Stimulated activated CD4-positive, alpha-beta T cell treated with anti-CD3 and anti-CD28 coated beads, Interleukin-4, amount 100 ng/mL, for 4 hours (primary cell): ENCODE measurements at places on chromosomes 2 and 18.

DNA sequence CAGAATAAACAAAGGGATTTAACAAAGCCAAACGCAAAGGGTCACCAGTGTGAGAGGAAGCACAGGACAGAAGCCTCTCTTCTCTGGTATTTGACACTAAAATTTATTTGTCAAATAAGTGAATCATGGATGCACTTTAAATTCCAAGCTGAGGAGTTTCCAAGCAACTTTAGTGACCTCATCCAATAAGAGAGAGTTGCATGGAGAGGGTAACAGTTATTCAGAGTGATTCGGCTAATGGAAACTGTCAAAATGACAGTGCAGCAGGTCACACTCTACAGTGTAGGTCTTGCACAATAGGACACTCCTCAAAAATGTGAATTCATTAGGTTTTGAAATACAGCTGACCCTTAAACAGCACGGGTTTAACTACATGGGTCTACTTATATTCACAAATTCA lies 103.9 kb upstream of the ACVR1C start:
- no peak for DNase-seq

DNA sequence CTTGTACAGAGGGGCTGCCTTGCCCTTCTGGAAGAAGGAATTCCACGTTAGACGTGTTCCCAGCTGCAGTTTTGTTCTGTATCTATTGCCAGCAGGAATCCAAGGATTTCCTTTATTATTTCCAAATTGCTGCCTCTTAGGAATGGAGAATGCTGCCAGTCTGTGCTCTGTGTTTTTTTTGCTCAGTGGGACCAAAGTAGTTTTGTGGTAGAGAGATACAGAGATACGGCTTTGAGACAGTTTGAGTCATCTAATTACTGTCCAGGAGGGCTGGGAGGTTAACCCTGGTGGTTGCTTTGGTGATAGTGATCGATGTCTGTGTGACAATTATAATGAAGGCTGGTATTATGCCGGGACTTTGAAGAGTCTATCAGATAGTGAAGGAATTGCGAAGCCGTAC lies 26.3 kb downstream of the ASAP2 start:
- no peak for DNase-seq

- DNase-seq = no peak
Observed at GRCh38 chr2:65436824-65437221, 4.4 kb upstream of the SPRED2 start.

DNA sequence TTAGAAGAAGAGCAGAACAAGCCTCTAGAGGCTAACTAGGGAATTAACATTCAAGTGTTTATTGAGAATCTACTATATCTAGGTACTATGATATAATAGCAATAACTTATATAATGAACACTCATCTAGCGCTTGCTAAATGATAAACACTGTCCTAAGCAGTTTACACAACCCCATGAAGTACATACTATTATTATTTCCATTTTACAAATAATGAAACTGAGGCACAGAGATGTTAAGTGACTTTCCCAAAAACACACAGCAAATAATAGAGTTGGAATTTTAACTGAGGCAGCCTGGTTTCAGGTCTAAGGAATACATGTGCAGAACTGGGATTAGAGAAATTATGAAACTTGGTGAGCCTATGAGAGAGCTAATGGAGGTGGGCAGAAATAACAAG lies 893.4 kb downstream of the CPS1 start:
- DNase-seq = no peak

DNA sequence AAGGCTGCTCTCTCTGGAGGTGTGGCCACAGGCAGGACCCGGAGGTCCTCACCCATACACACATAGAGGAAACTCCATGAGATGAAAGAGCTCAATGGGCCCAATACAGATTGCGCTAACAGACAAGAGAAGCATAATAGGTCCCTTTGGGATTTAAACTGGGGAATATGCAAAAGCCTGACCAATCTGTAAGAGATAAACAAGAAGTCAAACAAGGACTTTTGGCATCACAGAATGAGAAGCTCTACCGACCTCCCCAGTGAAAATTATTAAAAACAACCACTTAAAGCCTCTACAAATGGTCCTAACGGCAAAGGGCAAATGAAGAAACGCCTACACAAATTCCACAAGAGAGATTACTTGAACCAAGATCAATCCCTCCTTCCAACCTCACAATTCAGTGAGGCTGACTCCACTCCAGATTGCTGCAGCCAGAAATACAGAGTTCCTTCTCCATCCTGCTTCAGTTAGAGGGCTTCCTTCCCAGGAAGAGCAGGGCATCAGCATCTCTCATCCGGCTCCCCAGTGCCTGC lies 10.8 kb downstream of the IWS1 start:
- no peak for DNase-seq

GRCh38 chr2:46865181-46865970 lies 50.2 kb downstream of the MCFD2 start:
- DNase-seq = no peak

DNA sequence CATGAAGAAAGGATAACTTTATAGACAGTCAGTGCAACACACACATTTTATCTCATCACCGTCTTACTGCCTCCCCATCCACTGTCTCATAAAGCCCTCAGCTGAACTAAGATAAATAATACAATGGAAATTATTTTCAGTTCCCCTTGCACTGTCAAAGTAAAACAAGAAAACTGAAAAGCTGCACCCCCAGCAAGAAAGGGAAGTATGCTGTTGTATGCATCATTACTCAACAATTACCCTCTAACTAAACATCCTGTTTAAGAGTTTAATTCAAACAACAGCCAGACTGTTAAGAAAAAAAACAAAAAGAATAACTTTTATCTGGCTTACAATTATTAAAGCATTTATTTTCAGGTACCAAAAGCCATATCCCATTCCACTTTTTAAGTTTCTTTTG lies 25.0 kb downstream of the MPPE1 start:
- no peak for DNase-seq

DNA sequence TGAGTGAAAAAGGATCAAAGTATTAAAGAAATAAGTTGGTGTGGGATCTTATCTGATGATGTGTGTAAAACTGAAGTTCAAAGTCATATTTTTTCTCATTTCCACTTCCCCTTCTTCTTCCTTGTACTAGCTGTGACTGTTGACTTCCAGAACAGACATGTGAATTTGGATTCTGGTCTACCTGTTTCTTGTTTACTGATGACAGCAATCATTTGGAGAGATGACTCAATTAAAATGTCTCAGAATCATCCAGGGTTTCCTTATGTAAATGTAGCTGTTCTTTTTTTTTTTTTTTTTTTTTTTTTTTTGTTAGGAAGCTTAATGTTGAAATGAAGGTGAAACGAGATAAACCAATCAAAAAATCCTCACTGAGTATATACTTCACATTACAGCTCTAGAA lies 819.9 kb upstream of the PIK3C3 start:
- DNase-seq = no peak

GRCh38 chr2:236702657-236703372 lies 133.2 kb downstream of the ACKR3 start:
- no peak for DNase-seq

GRCh38 chr2:224691563-224691962 lies 24.6 kb downstream of the CCDC195 start:
- DNase-seq = no peak

GRCh38 chr2:26469092-26469710 lies 8.7 kb downstream of the OTOF start:
- DNase-seq = peak; percentile 46

DNA sequence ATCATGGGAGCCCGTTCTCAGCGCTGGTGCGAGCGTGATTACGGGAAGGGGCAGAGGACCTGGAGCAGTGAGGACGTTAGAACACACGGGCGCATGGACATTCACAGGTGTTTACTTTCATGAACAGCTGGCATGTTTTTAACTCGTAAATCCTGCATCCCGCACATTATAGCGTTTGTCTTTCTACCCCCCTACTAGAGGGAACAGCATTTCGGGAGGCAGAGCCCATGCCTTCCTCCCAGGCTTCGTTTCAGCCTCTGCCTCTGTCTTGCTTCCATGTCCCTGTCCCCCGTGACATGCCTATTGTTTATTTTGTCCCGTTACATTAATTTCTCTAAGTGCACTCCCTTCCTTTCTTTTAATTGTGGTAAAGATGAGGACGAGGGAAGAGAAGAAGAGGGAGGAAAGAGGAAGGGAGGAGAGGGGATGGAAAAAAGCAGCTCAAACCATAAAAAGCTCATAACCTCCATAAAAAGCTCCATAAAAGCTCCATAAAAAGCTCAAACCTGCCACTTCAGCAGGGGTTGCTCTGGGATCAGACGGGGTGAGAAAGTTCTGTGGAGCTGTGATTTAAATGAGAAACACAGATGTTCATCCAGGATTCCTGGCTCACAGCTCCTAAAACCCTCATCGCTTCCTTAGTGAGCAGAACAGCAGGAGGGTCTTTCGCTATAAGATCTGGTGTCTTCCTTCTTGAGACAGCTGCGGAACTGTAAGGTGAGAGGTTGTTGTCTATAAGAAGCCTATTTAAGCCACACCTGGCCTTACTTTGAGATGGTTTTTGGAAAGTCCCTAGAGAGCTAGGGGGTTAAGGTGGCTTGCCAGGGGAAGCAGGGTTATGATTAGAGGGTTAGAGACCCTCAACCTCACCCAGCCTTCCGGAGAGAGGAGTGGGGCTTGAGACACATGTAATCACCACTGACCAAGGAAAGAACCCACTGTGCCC lies 66.6 kb upstream of the SNTG2 start:
- no peak for DNase-seq

- no peak for DNase-seq
Observed at GRCh38 chr2:112980537-112980936, 2.7 kb downstream of the IL36G start.
